ENCODE measurements at places on chromosomes 7 and 10.

GRCh38 chr10:60934215-60935175, 9.5 kb downstream of the RHOBTB1 start:
- H3K27ac ChIP-seq = no peak overlapping the region
- no peak overlapping the region for H3K4me3 ChIP-seq
- H3K36me3 ChIP-seq = no peaks in the 10 kb centered on the region
- peaks cover 34% of the 10 kb centered on the region for H3K27me3 ChIP-seq
- no peak for DNase-seq

DNA sequence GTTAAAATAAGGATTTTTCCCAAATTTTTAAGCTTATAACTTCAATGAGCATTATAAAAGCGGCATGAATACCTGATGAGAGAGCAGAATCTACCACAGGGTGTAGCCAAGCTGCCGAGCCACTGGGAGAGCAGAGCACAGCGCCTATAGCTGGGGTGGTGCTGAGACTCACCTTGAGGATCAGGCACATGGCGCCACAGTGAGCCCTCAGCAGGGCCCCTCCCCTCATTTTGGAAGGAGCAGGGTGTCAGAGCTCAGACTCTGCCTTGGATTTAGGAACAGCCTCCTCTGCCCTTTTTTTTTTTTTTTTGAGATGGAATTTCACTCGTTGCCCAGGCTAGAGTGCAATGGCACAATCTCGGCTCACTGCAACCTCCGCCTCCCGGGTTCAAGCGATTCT, 118.6 kb downstream of the SRPK2 start:
- peaks cover 3% of the 10 kb centered on the region for H3K36me3 ChIP-seq
- H3K4me1 ChIP-seq = peaks cover 26% of the 10 kb centered on the region
- DNase-seq = no peak
- no peak overlapping the region for H3K27ac ChIP-seq

DNA sequence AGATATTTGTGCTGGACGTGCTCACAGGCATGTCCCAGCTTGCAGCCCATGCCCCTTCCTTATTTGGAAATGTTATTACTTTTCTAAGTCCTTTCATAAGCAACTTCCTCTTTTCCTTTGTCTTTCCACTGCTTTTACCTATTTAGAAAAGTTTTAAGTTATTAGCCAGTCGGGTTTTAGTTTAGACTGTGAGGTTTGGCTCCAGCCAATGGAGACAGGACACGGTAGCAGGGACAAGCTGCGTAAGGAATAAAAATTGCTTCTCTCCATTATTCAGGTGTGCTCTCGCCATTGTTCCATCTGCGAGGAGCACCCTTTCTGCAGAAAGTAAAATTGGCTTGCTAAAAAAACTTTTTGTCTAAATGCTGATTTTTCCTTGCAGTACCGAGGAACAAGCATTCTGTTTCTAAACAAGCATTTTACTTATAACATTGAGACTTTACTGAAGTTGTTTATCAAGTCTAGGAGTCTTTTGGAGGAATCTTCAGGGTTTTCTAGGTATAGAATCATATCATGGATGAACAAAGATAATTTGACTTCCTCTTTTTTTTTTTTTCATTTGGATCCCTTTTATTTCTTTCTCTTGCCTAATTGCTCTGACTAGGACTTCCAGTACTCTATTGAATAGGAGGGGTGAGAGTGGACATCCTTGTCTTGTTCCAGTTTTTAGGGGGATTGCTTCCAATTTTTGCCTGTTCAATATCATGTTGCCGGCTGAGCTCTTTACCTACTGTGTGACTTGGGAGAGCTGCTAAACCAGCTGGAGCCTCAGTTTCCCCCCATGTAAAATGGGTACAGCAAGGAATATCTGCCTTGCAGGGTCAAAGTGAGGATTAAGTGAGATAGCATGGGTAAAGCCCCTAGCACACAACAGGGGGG, 63.8 kb downstream of the ALOX5 start:
- H3K4me1 ChIP-seq = peaks cover 36% of the 10 kb centered on the region
- no peak overlapping the region for H3K27ac ChIP-seq
- peaks cover 2% of the 10 kb centered on the region for H3K27me3 ChIP-seq

GRCh38 chr7:7931626-7932025, 37.0 kb upstream of the GLCCI1 start:
- H3K4me1 ChIP-seq = peaks cover 11% of the 10 kb centered on the region
- no peaks in the 10 kb centered on the region for H3K36me3 ChIP-seq
- H3K4me3 ChIP-seq = no peak overlapping the region
- no peak overlapping the region for H3K27ac ChIP-seq
- no peak for DNase-seq

DNA sequence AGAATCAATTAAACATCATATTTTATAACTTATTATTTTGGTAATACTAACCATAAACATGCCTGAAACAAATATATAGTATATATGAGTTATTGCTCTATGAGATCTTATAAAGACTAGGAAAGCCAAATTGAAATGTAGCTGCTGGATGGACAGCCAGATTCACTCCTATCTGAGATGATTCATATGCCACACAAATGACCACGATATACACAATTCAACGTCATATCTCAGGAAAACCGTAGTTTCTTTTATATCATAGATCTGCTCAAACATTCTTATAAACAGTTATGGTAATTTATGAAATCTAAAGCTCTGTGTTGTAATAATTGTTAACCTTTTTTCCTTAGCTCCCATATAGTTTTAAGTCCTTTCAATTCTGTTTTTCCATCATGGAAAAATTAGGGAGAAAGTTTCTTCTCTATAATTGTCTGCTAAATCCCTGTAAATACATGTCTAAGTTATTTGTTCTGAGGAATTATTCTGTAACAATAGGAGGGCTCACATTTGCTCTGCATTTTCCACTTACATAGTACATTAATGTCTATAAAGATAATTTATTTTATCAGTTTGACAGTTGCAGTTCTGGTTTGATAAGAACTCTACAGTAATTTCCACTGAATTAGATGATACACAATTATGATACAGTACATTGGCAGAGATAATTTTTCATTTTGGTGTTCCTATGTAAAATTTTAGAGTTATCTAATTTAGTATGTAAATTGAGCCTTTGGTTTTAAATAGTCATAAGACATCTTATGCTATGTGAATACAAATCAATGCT, 42.7 kb downstream of the GNAT3 start:
- H3K27me3 ChIP-seq = peaks cover 4% of the 10 kb centered on the region
- H3K27ac ChIP-seq = no peak overlapping the region
- DNase-seq = no peak
- no peaks in the 10 kb centered on the region for H3K36me3 ChIP-seq
- H3K4me1 ChIP-seq = no peaks in the 10 kb centered on the region

DNA sequence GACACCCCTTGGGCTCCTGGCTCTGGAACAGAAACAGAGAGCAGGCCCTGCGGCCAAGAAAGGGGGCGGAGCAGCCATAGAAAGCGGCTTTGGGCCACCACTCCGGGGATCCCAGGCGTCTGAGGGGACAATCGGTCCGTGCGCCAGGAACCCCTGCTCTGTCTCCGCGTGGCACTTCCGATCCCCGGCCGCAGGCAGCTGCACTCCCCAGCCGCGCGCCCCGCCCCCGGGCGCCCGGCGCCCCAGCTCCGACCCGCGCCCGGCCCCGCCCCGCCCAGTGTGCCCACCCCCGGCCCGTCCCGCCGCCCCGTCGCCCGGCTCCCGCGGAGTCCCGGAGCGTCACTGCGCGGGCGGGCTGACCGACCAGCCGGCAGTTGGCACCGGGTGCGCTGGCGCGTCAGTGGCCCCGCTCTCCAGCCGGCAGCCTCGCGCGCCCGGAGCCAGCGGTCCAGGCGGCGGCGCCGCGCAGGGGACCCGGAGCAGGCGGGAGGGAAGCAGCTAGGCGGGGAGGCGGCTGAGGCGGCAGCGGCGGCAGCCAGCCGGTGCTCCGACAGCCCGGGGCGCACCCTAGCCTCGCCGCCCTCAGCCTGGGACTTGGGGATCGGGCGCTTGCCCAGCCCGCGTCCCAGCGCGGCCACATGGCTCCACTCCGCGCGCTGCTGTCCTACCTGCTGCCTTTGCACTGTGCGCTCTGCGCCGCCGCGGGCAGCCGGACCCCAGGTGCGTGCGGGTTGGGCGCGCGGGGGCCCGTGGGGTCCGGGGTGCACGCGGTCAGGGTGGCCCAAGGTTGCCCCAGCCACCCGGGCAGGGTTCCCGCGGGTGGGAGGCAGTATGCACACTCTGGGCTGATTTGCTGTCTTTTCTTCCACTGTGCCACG, at the start of gene ADAMTS14:
ADAMTS14 (plus strand) TSS at position 342 of the 878 bp plus-strand sequence; CDS start at position 639, 297 bp downstream.
- no peak within 1 kb of the TSS for H3K27ac ChIP-seq
- H3K36me3 ChIP-seq = no peaks in the 10 kb centered on the region
- H3K4me1 ChIP-seq = peaks cover 7% of the 10 kb centered on the region
- peaks cover 35% of the 10 kb centered on the region for H3K27me3 ChIP-seq
- DNase-seq = no peak

DNA sequence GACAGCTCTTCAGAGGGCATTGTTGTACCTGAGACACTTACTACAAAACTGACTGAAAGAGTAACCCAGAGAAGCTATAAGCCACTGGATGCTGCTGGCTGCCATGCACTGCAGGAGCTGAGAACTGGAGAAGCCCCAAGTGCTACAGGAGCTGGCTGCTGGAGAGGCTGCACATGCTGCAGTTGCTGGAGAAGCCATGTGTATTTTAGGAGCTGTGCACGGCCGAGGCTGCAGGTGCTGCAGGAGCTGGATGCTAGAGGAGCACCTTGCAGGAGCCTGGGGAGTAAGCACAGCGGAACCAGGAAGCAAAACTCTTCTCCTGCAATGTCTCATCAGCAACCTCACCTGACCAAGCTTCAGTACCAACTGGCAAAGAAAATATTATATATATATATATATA, 45.5 kb downstream of the STEAP1B start:
- H3K27me3 ChIP-seq = peaks cover 39% of the 10 kb centered on the region
- peaks cover 13% of the 10 kb centered on the region for H3K4me1 ChIP-seq
- H3K27ac ChIP-seq = no peak overlapping the region
- DNase-seq = no peak

GRCh38 chr10:132867801-132868644, 74.3 kb downstream of the CFAP46 start:
- no peak overlapping the region for H3K4me3 ChIP-seq
- DNase-seq = no peak
- H3K27ac ChIP-seq = no peak overlapping the region

- H3K4me1 ChIP-seq = no peaks in the 10 kb centered on the region
- no peaks in the 10 kb centered on the region for H3K36me3 ChIP-seq
- no peak overlapping the region for H3K27ac ChIP-seq
- no peak for DNase-seq
- no peak overlapping the region for H3K4me3 ChIP-seq
Measured at GRCh38 chr10:121148921-121149320, 297.8 kb downstream of the WDR11 start.

DNA sequence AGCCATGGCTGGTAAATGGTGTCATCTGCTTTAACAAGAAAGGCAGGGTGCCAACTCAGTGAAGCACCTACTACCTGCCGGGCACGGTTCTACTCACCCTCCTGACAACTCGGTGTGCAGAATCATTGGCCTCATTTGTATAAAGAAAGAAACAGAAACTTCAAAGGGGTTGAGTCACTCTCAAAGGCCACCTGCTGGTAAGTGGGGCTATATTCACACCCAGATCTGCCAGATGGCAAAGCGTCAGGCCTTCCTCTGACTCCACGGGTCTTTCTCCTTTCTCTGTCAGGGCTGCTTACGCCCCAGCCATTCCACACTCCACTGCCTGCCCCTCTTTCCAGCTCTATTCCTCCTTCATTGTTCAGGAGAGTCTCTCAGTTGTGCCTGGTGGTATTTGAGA, 309.2 kb downstream of the GFRA1 start:
- H3K4me3 ChIP-seq = no peak overlapping the region
- H3K4me1 ChIP-seq = no peaks in the 10 kb centered on the region
- DNase-seq = no peak

GRCh38 chr7:78487464-78487863, 688.9 kb downstream of the PHTF2 start:
- no peak for DNase-seq
- no peak overlapping the region for H3K27ac ChIP-seq

DNA sequence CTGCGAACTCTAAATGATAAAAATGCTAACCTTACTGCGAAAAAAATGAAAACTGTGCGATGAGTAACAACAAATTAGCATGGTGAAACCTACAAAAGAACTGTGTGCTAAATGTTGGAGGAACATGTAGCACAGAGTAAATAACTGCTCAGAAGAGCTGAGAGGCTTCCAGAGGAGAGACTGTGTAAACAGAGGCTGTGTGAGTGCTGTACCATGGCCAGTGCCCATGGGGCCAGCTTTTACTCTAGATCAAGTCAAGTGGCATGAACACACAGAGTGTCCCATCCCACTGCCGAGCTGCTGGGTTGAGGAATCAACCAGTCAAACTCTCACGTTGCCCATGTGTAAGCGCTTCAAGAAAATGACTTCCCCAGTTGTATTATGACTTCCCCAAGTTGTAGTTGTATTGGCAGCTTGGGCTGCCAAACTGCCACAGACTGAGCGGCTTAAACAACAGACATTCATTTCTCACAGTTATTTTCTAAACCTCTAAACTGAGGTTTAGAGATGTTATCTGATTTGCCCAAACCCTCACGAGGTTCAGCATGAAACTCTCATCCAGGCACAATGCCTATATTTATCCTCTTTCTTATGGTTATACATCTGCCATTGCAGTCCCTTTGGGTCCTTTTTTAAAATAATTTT, 270.7 kb downstream of the ABCA13 start:
- DNase-seq = no peak
- H3K27me3 ChIP-seq = peaks cover 4% of the 10 kb centered on the region
- no peak overlapping the region for H3K27ac ChIP-seq
- no peaks in the 10 kb centered on the region for H3K4me1 ChIP-seq
- no peak overlapping the region for H3K4me3 ChIP-seq

Data from activated T-helper 1 cell treated with anti-CD3 and anti-CD28 coated beads, Interleukin-12 subunit alpha, Interleukin-12 subunit beta, Interleukin-2, Interleukin-4 antibody, amounts not matched to agents 30 ng/mL and 10 ng/mL and 1 ng/mL, durations not matched to agents 14 hours and 24 hours and 36 hours (primary cell).